NCI-H1105 (cell line): ENCODE measurements at places on chromosomes 7 and 10.

- no peak for DNase-seq
Measured at GRCh38 chr7:108143658-108144420, 13.7 kb upstream of the LAMB4 start.

DNA sequence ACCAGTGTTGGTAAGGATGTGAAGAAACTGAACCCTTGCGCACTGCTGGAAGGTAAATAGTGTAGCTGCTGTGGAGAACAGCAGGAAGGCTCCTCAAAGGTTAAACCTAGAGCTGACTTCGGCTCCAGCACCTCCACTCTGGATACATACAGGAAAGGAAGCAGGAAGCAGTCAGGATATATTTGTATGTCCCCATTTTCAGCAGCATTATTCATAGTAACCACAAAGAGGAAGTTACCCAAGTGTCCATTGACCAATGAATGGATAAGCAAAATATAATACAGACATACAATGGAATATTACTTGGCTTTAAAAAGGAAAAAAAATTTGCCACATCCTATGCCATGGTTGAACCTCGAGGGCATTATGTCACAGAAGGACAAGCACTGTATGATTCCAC is 15.0 kb downstream of the RET start:
- no peak for DNase-seq

DNA sequence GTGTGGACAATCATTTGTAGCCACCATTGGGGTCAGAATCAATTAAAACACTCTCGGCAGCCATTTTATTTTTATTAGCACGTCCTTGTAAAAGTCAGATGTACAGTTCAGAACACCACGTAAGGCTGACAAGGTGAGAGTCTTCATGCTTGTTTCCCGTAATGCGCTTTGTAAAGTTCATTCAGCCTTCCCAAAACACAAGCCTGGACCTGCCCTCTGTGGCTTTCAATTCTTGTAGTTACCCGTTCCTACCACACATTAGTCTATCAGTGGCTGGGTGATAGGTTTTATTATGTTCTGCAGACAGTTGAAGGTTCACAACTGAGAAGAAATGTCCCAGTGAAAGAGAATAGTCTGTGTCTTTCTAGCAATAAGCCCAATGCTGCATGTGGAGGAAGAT is 35.4 kb downstream of the GAD2 start:
- no peak for DNase-seq

DNA sequence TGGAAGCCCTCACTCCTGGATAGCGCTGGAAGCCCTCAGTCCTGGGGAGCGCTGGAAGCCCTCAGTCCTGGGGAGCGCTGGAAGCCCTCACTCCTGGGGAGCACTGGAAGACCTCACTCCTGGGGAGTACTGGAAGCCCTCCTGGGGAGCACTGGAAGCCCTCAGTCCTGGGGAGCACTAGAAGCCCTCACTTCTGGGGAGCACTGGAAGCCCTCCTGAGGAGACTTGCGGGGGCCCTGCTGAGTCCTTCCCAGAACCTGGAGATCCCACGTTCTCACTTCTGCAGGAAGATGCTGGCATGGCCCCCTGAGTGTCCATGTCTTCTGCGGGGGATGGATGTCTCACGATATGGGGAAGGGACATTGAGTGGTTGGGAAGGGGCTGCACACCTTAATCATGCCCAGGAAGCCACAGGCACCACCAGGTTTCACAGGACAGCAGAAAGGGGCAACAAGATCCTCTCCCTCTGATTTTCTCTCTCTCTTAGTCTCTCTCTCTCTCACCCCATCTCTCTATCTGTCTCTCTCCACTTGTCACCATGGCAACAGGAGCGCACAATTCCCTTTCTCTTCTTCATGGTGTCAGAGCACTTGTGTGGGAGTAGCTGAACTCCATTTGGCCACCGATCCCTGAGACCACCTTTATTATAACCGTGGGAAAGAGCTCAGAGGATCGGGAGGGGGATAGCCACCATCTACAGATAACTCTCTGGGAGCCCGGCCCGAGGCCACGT is 267.0 kb downstream of the TCERG1L start:
- DNase-seq: no peak

DNA sequence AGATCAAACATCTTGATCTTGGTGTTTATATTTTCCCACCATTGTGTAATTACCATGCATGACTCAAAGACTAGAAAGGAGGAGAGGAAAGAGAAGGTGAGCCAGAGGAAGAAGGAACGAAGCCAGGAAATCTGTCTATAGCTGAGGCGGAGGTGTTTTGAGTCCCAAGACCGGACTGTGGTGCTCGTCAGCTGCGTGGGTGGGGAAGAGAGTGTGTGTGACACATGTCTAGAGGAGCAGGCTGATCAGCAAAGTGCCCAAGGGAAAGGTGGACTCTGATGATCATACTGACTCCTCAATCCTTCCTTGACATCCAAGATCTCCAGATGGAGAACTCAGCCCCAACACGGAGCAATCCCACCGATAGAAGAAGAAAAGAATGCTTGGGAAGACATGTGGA is 189.5 kb upstream of the MINDY3 start:
- DNase-seq: no peak

- DNase-seq: no peak
Measured at GRCh38 chr10:131210181-131210580, 101.3 kb downstream of the TCERG1L start.

DNA sequence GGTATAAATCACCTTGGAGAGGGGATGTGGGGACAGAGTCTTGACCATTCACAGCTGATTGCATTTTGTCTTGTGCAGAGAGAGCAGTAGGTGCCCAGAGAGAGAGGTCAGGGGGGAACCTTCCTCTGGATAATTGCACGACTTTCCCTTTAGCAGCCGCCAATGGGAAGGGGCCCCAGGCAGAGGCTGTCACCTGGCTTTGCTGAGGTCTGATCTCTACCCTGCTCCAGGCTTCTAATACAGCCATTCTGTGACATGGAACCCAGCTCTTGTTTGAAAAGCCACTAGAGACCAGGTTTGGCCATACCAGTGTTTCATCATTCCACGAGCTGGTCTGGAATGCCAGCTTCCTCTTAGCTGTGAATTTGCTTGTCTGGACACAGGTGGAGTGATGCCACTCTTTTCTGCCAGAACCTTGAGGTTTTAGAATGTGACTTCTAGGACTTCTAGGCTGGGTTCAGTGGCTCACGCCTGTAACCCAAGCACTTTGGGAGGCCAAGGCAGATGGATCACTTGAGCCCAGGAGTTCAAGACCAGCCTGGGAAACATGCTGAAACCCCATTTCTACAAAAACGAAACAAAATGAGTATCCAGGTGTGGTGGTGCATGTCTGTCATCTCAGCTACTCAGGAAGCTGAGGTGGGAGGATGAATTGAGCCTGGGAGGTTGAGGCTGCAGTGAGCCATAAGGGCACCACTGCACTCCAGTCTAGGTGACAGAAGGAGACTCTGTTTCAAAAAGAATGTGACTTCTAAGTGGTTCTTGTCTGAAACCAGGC is 159.9 kb downstream of the CAMK1D start:
- no peak for DNase-seq

- DNase-seq: no peak
Measured at GRCh38 chr7:111801277-111801676, 239.0 kb upstream of the IMMP2L start.

GRCh38 chr10:35466661-35467060 is 130.4 kb downstream of the CCNY start:
- no peak for DNase-seq

DNA sequence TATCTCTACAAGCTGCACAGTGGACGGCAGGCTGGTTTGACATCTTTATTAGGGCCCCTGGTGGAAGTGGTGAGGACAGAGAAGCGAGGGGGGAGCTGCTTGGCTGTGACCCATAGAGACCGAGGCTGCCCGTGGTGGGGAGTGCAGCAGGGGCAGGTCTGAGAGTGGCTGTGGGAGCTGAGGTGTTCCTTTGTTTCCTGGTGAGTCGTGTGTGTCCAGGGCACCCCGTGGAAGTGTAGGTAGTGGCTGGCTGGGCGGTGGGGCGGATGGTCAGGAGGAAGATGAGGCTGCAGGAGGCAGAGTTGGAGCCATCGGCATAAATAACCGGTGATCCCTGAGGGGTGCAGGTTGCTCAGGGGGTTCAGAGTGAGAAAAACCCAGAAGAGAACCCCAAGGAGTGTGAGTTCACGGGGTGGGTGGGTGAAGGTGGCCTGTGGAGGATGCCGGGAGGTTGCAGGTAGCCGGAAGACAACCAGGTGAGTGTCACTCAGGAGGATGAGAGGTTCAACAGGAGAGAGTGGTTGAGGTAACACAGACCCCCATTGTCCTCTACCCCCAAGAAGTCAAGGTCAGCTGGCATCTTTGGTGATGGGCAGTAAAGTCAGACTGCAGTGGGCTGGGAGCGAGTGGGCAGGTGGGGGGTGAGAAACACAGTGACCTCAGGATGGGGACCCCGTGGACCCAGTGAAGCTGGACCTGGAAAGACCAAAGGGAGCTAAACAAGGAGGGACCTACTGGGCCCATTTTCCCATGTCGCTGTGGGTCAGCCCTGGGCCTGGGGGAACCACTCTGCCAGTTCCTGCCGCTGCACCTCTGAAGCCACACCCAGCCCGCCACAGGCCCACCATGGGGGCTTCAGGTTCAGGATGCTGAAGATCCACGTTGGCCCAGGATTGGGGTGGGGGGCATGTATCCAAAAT is 7.8 kb downstream of the ATP6V0E2 start:
- DNase-seq: no peak

- no peak for DNase-seq
Measured at GRCh38 chr10:86283466-86284287, 82.9 kb downstream of the GRID1 start.

GRCh38 chr7:24975172-24975571 is 4.8 kb downstream of the OSBPL3 start:
- no peak for DNase-seq

GRCh38 chr7:149325248-149325647 is 63.3 kb downstream of the ZNF783 start:
- no peak for DNase-seq

DNA sequence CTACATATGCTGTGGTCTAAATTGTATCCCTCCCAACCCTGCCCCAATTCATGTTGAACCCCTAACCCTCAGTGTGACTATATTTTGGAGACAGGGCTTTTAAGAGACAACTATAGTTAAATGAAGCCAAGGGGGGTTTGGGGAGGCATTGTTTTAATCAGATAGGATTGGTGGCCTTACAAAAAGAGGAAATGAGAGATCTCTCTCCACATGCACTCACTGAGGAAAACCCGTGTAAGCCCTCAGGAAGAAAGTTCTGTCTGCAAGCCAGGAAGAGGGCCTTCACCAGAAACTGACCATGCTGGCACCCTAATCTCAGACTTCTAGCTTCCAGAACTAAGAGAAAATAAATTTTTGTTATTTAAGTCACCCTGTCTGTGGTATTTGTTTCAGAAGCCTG is 276.7 kb downstream of the KIF20B start:
- DNase-seq: no peak

- DNase-seq: no peak
Measured at GRCh38 chr7:16811551-16811950, 6.8 kb upstream of the AGR2 start.

GRCh38 chr10:51956822-51957221 is 257.4 kb upstream of the CSTF2T start:
- no peak for DNase-seq

DNA sequence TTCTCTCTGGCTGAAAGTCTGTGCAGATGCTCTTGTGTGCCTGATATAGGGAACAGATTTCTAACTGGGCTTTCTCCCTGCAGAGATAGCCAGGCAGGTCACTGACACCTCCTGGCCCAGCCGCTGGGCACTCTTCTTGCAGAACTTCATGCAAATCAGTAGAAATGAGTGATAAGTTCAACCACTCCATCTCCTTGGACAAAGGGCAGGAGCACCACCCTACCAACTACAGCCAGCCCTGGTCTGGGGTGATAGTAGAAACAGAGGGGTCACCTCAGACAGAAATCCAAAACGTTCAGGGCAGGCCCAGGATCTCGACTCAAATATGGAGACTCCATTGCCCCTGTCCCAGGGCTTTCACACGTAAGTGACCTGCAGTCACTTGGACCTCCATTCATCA is 917.8 kb upstream of the ZNF722 start:
- DNase-seq: no peak

DNA sequence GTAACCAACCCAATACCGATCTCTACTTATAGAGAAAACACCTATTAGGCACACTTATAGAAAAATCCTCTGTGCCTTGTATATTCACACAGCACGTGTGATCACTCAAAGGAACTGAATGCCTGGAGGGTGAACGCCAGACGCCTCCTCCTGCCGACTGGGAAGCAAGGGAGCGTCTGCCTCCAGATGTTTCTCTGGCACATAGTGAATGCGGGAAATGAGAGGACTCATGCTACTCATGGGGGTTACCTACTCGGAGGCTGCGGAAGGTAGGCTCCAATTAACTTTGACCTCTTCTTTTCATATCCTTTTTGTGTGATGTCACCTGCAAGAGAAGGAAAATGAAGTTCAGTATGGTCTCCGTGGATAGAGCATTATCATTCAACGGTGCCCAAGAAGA is 203.3 kb downstream of the DIP2C start:
- DNase-seq: no peak

- no peak for DNase-seq
Measured at GRCh38 chr10:95864906-95865813, 42.6 kb upstream of the CC2D2B start.

- no peak for DNase-seq
Measured at GRCh38 chr10:131802156-131802915, 98.5 kb upstream of the PPP2R2D start.

GRCh38 chr10:77165445-77166208 is 472.0 kb downstream of the KCNMA1 start:
- peak; percentile 38 for DNase-seq

DNA sequence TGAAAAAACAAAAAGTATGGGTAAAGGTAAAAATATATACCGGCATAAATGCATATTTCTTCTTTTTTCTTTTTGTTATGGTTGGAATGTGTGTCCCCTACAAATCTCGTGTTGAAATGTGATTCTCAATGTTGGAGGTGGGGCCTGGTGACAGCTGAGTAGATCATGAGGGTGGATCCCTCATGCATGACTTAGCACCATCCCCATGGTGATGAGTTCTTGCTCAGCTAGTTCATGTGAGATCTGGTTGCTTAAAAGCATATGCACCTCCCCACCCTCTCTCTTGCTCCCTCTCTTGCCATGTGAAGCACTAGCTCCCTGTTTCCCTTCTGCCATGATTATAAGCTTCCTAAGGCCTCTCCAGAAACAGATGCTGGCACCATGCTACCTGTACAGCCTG is 93.3 kb downstream of the HYCC1 start:
- DNase-seq: no peak

DNA sequence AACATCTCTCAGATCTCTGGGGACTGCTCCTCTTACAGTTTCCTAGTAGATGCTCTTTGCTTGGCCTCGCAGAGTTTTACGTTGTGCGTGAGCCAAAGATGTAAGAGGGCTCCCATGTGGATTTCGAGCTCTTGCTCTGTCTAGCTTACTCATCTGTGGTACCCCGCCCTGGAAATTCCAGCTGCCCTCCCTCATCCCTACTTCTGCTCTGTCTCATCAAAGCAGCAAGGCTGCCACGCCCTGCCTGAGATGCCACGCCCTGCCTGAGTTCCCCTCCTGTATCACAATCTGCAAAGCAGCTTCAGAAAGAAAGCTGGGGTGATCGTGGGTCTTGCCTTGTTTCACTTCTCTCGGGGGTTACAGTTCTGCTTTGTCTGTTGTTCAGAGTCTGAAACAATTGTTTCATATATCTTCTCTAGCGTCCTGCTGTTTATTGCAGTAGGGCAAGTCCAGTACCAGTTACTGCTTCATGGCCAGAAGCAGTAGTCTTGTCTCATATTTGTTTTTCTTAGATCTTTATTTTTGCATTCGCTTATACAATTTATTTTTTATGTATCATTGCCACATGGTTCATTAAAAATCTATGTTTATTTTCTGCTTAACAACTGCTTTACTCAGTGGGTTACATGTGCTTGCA is 36.1 kb upstream of the CCNY start:
- DNase-seq: no peak
